ENCODE measurements at places on chromosomes 3 and 15.

DNA sequence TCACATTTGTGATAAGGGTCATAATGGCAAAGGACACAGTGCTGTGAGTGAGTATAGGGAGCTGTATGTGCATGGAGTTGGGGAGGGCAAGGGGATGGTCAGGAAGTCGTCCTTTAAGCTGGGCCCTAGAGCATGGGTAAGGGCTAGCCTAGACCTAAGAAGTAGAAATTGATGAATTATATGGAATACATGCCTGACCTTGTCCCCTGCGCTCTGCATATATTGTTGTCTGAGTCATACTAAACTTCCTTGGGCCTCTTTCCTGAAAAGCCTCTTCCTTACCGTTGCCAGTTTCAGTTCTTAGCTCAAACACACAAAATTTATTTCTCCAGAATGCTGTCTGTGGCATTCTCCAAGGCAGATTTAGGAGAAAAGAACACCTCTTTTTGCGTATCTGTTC, 4.6 kb downstream of the SNRK start:
- no peak for DNase-seq

DNA sequence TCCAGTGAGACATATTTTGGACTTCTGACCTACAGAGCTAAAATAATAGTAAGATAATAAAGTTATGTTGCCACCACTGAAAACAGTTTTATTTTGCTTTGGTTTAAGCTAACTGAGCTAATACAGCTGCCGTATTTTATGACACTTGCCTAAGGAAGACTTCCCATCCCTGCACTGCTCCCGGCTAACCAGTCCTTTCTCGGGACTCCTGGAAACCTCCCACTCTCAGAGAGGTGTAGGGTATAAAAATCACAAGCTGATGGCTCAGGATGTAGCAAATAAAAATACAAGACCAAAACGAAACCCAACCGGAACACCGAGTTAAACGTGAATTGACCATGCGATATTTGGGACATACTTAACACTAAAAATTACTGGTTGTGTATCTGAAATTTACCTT, 448 bp upstream of the KBTBD12 start:
- DNase-seq: no peak

- no peak for DNase-seq
Observed at GRCh38 chr3:190076136-190076535, 44.6 kb downstream of the P3H2 start.

DNA sequence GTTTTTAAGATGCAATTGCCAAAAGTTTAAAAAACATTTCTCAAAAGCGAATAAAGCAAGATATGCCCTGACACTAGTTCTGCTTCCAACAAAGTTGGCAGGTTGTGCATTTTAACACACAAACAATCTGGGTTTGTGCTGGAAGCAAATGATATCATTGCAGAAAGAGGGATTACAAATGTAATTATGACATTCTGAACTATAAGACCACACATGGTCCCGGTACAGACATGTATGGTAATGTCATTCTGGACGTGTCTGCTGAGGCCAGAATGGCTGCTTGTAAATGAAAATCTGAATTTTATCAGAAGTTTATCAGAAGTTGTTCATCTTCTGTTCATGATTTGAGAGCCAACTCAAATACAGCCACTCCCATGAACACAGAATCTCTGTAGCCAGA, 10.7 kb downstream of the TMC3 start:
- no peak for DNase-seq

- no peak for DNase-seq
Observed at GRCh38 chr3:18772699-18773305, 347.7 kb upstream of the SATB1 start.

DNA sequence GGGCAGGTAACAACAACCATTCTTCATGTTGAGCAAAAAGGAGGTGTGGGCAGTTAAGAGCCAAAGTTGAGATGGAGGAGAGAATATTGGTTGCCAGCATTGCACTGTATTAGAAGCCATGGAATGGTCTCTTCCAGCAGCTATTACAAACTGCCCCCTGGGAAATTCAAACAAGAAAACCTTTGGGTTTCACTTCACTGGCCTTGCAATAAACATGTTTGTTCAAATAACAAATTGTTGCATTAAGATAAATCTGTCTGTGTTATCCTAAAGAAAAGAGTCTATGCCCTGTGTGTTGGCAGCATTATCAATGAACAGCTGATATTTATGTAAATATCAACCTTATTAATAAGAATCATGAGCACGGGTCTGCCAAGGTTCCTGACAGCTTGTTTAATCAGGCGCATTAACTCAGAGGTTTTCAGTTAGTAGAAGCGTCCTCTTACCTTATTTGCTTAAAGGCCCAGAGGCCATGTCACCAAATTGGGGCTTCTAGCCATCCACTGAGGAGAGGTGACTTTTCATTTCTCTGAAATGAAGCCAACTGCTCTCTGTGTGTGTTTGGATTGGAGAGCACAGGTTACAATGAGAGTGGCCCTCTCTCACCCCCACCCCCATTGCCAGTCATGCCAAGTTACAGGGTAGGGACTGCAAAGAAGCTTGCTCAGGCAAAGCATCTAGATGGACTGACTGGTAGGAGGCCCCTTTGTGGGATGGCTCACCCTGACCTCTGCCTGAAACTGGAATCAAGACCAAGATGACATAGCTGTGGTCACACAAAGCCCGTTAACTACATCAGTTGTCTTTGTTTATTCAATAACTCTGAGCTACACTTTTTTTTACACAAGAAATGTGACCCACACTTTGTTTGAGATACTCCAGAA, 10.5 kb downstream of the FILIP1L start:
- no peak for DNase-seq

- DNase-seq: no peak
Observed at GRCh38 chr15:70964686-70965085, 72.1 kb downstream of the LRRC49 start.

- no peak for DNase-seq
Observed at GRCh38 chr3:193119926-193120325, 121.1 kb upstream of the PLAAT1 start.

- no peak for DNase-seq
Observed at GRCh38 chr15:44682211-44682610, 18.7 kb upstream of the SPG11 start.

DNA sequence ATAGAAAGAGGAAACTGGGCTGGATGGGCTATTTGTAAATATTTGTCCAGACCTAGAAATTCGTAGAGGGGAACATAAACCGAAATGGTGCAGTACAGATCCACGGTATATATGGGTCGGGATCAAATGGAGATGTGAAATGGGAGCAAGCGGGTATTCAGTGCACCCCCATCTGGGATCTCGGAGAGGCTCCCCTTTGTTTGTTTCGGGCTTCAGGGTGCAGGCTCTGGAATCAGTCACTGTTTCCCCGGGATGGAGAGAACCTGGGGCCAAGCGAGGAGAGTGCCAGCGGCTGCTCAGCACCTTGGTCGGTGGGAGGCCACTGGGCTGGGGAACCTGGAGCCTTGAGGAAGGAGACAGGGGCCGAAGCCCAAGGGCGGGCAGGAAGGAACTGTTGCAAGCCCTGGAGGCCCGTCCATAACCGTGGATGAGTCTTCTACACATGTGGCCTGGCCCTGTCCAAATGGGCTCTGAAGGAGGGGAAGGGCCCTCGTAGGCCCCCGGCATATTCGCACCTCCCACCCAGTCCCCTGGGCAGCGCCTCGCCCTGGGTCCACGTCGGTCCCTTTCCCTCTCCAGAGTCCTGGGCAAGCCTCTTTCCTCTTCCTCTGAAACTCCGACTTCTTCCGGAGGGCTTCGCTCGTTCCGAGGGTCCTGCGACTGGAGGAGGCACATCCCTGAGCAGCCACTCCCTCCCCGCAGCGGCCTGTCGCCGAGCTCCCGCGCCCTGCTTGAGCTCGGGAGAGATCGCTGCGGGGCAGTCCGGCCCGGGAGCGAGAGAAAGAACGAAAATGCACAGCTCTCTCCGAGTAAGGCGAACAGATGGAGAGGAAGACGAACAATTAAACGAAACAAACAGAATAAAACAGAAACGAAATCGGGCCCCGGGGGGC, 3.0 kb downstream of the ISL2 start:
- DNase-seq: no peak
